ENCODE measurements at places on chromosomes 2 and 18.

GRCh38 chr2:36569267-36569856 is 28.6 kb downstream of the FEZ2 start:
- DNase-seq = no peak

- DNase-seq = no peak
Measured at GRCh38 chr2:175755656-175756386, 246.2 kb downstream of the LNPK start.

GRCh38 chr2:30243231-30243630 is 11.9 kb downstream of the LBH start:
- DNase-seq = no peak

DNA sequence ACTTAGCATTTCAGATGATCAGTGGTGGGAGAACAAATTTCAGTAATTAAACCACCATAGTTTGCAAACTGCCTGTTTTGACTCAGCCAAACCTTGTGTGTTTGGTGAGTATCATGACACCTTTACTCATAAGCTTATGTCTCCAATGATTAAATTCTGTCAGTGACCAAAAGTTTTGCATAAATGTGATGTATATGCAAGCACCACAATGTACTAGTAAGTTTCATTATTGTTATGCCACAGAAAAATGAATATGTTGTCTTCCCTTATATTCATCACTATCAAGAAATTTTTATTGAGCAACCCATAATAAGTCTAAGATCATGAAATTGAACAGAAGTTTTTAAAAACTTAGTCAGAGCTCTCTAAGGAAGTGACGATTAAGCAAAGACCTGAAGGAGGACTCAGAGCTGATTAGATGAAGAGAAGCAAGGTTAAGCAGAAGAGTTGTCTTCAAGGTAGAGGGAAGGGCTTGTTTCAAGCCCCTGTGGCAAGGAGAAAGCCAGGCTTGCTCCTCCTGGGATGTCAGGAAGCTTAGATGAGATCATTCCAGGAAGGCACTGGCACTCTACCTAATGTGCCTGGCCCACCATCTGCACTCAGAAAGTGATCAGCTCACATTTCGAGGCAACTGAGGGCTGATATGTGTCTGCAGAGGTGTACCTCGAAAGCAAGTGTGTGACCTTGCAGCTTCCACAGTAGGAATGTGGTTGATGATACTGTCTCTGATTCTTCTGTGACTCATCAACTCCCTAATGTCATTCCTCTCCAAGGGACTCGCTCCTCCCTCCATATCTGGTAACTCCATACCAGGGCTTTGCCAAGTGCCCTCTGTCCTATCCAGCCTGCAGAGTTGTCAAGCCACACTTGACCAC is 54.7 kb downstream of the KCTD18 start:
- DNase-seq = no peak

DNA sequence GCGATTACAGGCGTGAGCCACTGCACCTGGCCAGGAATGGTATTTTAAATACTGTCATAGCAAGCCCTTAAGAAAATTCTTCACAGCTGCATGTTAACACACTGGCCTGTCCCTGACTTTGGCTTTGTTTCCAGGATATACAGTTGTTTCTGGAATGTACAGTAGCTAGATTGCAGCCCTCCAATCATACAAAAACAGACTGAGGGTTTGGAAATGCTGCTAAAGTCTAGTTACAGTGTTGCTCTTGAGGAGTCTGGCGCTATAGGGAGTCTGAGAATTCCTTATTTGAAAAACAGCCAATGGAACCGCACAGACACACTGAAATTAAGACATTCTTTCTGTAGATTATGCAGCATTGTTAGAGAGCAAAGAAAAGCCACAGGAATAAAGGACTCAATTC is 37.7 kb downstream of the STON1 start:
- no peak for DNase-seq

GRCh38 chr2:85631316-85631715 is 15.3 kb downstream of the USP39 start:
- no peak for DNase-seq

DNA sequence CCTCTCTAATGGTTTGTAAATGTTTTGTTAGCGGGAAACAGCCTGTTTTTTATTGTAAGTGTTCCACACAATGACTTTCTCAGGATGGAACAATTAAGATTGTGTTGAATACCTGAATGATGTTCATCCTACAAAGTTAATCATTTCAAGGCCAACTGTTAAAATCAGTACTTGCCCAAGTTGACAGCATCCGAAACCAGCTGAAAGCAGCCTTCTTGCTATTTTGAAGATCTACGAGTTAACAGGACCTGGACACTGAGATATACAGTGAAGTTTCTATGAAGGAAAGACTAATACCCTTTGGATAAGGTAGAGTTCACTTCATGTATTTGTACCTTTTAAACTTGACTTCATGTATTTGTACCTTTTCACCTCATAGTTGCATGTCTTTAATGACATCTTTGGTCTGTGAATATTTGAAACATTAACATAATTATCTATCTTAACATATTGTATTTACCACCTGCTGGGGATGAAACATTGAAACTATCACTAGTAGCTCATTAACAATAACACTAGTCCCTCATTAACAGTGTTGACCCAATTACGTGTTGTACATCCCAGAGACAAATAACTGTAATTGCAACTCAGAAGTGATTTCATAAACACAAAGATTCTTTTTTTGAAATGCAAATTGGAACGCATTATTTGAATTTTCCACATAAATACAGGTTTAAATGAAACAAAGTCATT is 556.0 kb upstream of the MEX3C start:
- DNase-seq = no peak

- no peak for DNase-seq
Measured at GRCh38 chr2:191941376-191941929, 94.6 kb upstream of the CAVIN2 start.

GRCh38 chr2:224772494-224772893 is 56.3 kb upstream of the CCDC195 start:
- no peak for DNase-seq

GRCh38 chr2:691821-692761 is 14.9 kb upstream of the TMEM18 start:
- no peak for DNase-seq

- DNase-seq = no peak
Measured at GRCh38 chr2:97834610-97835009, 121.2 kb downstream of the ZAP70 start.

DNA sequence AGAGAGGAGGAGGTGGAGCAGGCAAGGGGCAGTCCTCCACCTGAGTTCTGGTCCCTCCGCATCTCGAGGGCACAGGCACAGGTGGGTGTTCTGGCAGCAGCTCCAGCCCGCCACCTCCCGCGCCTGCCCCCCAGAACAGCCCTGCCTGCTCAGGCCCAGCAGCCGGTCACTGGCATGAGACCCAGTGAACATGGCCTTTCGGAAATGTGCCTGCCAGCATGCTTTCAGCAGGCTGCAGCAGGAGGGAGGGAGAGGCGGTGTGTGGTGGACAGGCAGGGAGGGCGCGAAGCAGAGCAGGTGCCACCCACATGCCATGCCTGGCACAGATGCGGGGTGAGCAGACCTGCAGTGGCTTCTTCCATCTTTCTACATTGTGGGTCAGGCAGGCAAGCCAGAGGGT is 3.4 kb upstream of the OR6B3 start:
- DNase-seq = no peak

GRCh38 chr2:23452372-23452771 is 67.4 kb downstream of the KLHL29 start:
- DNase-seq = no peak

GRCh38 chr2:215702116-215702902 is 266.4 kb upstream of the FN1 start:
- no peak for DNase-seq

- DNase-seq = no peak
Measured at GRCh38 chr2:45394842-45395241, 216.2 kb downstream of the SRBD1 start.

DNA sequence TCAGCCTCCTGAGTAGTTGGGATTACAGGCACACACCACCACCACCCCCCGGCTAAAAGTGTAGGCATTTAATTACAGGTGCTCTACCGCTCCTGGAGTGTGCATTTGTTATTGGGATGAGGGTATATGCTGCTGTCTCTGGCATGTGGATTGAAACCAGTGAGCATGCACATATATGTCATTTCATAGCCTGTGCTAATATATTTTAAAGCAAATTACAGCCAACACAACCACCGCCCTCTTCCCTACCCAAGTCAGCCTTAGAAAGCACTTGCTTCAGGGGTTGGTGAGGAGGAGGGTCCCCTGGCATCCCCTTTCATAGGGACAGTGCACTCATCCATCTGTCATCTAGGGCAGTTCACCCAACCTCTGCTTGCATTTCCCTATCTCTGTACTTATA is 10.5 kb upstream of the TBC1D8 start:
- DNase-seq = no peak

- no peak for DNase-seq
Measured at GRCh38 chr18:44093253-44093652, 587.4 kb upstream of the SETBP1 start.
